AG08396 (cell line): ENCODE measurements at places on chromosomes 4 and X.

DNA sequence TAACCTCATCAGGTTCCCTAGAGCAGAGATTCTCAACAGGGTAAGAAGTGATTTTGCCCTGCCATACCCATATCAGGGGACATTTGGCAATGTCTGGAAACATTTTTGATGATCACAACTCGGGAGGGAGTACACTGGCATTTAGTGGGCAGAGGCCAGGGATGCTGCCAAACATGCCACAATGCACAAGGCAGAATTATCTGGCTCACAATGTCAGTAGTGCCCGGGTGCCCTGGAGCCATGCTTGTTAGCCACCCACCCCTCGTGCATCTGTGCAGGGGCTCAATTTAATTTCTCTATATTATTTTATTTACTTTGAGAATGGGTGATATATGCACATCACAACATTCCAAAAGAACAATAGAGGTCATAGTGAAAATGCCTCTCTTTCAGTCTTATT is 82.0 kb upstream of the DHX15 start:
- DNase-seq, result no peak

GRCh38 chr4:64698171-64698570 is 288.9 kb upstream of the TECRL start:
- no peak for DNase-seq

DNA sequence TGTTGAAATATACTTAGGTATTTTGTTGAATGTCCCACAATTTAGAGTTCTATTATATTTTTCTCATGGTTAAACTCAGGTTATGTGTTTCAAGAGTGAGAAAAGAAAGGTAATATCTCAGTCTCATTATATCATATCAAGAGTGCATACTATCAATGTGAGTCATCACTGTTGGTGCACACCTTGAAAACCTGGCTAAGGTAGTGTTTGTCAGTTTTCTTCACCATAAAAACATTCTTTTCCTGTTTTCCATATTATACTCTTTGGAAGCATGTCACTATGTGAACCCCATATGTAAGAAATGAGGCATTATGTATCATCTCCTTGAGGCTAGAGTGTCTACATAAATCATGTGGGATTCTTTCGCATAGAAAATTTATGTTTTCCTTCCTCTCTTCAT is 307.6 kb upstream of the CTSO start:
- no peak for DNase-seq

DNA sequence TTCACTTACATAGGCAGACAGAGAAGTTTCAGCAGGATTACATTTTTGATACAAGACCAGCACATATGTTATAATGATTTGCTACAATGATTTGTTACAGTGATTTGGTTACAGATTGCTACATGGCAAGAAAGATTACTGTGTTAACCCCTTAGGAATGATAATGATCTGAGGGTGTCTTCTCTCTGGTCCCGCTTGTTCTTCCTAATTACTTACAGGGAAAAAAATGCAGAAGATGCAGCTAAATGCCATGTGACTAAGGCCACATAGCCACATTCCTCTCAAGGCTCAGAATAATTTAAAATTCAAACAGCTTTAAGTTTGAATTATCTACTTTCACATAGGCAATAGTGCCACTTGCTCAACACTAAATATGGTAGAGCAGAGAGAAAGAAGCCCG is 9.7 kb upstream of the LAP3 start:
- no peak for DNase-seq
